ENCODE measurements at places on chromosomes 12 and 14.

GRCh38 chr12:65779946-65780345, 44.3 kb upstream of the HMGA2 start:
- DNase-seq: no peak

- DNase-seq: peak; percentile 41
Measured at GRCh38 chr12:53006810-53007309, 604 bp downstream of the EIF4B start.

- no peak for DNase-seq
Measured at GRCh38 chr14:54535126-54535525, 25.4 kb downstream of the CGRRF1 start.

DNA sequence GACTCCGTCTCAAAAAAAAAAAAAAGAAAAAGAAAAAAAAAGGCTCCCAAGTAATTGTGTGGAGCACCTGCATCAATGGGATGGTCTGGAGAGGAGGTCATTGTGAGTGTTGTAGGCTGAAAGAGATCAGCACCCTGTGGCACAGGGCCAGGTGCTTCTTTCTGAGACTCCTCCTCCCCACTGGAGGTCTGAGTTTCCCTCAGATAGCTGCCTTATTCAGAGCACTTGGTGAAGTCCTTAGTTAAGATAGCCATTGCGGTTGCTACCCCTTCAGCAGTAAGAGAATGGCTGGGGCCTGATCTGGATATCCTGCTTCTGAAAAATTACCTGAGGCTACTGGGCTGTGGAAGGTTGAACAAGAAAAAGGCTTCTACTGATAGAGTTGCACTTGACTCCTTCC, 69.8 kb downstream of the ANO6 start:
- no peak for DNase-seq

DNA sequence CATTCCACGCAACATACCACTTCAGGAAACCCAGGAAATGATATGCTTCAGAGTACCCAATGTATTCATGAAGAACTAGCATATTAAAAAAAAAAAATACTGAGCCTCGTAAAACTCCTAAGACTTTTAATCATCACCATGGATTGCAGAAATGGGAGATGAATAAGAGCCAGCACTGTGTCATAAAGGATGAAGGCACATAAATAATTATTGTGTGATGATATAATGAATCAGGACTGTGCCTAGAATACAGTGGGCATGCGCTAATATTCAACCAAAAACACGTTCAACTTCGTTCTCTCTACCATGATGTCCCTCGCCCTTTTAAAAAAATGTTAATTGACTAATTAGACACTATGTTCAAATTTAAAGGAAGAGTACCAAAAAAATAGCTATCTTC, 68.7 kb downstream of the CIT start:
- DNase-seq: no peak

DNA sequence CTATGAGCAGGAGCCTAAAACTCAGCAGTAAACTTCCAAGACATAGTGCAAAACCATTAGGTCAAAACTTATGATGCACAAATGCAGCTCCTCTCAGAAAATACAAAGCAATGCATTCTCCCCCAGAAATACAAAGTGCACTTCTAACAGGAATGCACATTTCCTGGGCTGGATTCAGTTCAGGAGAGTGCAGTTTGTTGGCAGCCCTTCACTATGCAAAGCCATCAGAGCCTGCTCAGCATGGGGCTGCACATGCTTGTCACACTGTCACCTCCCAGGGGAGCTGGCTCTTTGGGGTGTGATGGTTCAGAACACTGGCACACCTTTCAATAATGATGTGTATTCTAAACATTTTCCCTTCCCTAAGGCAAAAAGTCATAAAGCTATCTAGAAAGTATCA, 110.4 kb downstream of the KCNK10 start:
- DNase-seq: no peak
